Ureter (tissue), 1 donor: ENCODE measurements at places on chromosomes 11 and 22. TPM values are rescaled to one million over a fixed set of nuclear protein-coding genes. Genes with fewer than 3 reads are reported as not detected.
A peak's percentile ranks its signal among the peaks of the same experiment; 100 is the strongest.

- peak; percentile 74 for DNase-seq
Measured at GRCh38 chr22:32660292-32660691, 141.2 kb upstream of the TIMP3 start.

DNA sequence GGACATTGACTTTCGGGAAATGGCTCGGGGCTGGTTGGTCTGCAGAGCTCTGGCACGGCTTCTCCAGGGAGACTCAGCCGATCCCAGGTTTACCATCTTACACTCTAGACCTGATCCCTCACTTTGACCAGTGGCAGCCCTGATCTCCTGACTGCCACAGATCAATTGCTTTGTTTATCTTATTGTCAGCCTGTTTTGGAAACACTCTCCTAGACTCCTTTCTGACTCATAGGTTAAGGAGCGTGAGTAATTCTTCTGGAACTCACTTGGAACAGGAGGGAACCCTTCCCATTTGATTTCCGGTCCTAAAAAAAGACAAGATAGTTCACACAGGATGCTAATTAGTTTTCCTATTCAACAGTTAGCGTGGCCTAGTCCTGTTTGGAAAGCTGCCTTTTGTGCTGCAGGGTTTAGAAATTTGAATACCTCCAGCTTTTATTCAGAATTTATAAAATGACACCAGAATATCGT is 16.0 kb upstream of the BMAL1 start:
- no peak for DNase-seq

DNA sequence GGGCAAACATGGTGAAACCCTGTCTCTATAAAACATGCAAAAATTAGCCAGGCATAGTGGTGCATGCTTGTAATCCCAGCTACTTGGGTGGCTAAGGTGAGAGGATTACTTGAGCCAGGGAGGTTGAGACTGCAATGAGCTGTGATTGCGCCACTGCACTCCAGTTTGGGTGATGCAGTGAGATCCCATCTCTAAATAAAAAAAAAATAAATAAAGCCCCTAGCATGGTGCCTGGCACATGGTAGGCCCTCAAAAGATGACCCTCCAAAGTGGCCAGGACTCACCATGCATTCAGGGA is 74.6 kb downstream of the PTPRJ start:
- no peak for DNase-seq

- no peak for DNase-seq
Measured at GRCh38 chr22:46173152-46173551, 22.8 kb downstream of the PPARA start.

- DNase-seq = no peak
Measured at GRCh38 chr11:114202011-114202609, 94.1 kb upstream of the NNMT start.

DNA sequence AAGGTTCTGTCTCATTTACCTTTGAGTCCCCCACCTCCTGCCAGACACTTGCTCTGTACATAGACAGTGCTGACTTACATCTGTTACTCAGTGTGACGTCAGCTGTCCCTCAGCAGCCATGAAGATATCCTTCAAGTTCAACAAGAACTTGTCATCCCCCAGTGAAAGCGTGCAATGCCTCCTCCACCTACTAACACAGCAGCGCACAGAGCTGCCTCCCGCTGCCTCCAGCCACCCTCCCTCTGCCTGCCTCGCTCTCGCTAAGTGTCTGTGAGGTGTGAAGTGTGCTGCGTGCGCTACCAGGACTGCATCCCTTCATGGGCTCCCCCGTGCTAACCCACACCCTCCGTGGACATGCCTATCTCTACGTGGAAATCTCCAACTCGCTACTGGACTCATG is 621.4 kb downstream of the BRD1 start:
- peak; percentile 14 for DNase-seq

GRCh38 chr22:29230972-29231875 is 25.5 kb downstream of the EMID1 start:
- no peak for DNase-seq

DNA sequence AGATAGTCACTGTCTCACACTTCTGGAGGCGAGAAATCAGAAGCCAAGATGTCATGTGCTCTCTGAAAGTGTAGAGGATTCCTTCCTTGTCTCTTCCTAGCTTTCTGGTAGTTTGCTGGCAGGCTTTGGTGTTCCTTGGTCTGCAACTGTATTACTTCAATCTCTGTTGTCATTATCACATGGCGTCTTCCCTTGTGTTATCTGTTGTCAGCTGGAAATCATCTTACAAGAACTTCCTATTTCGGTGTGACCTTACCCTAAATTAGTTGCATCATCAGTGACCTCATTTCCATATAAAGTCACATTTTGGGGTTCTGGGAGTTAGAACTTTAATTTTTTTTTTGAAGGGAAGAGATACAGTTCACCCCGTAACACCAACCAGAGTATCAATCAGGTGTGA is 3.3 kb upstream of the LIN7C start:
- no peak for DNase-seq

GRCh38 chr11:88535916-88536547 is 198.5 kb upstream of the CTSC start:
- no peak for DNase-seq

- no peak for DNase-seq
Measured at GRCh38 chr22:43053176-43053575, 36.0 kb downstream of the TTLL1 start.

- DNase-seq = no peak
Measured at GRCh38 chr22:30036656-30037055, 43.6 kb upstream of the HORMAD2 start.

GRCh38 chr11:48063424-48063978 is 83.1 kb downstream of the PTPRJ start:
- no peak for DNase-seq

DNA sequence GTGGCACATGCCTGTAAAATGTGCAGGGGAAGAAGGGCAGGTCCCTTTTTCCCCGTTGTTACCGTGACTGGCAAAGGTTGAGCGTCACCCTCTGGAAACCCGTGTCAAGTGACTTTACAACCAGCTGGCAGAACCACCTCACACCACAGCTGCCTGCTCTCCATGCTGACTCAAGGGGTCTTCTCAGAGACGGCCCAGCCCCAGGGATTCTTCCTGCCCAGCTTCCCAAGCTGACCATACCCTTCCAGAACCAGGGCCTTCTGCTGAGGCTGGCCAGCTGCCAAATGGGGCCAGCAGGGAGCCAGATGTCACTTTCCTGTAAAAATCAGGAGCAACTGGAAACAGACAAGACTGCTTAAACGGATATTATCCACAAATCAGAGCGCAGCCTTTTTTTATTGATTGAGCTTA is 6.3 kb downstream of the PC start:
- no peak for DNase-seq

- DNase-seq = no peak
Measured at GRCh38 chr11:74671520-74672196, 59.6 kb downstream of the CHRDL2 start.

DNA sequence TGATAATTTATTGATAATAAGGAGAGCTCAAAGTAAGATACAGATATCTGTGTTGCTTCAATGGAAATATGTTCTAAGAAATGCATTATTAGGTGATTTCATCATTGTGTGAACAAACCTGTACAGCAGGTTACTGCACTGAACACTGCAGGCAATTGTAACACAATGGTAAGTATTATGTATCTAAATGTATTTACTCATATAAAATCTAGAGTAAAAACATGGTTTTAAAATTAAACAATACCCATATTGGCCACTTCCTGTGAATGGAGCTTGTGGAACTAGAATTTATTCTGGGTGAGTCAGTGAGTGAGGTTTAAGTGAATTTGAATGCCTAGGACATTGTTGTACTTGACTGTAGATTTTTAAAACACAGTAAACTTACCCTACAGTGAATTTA is 722.9 kb upstream of the RAG2 start:
- DNase-seq = no peak

DNA sequence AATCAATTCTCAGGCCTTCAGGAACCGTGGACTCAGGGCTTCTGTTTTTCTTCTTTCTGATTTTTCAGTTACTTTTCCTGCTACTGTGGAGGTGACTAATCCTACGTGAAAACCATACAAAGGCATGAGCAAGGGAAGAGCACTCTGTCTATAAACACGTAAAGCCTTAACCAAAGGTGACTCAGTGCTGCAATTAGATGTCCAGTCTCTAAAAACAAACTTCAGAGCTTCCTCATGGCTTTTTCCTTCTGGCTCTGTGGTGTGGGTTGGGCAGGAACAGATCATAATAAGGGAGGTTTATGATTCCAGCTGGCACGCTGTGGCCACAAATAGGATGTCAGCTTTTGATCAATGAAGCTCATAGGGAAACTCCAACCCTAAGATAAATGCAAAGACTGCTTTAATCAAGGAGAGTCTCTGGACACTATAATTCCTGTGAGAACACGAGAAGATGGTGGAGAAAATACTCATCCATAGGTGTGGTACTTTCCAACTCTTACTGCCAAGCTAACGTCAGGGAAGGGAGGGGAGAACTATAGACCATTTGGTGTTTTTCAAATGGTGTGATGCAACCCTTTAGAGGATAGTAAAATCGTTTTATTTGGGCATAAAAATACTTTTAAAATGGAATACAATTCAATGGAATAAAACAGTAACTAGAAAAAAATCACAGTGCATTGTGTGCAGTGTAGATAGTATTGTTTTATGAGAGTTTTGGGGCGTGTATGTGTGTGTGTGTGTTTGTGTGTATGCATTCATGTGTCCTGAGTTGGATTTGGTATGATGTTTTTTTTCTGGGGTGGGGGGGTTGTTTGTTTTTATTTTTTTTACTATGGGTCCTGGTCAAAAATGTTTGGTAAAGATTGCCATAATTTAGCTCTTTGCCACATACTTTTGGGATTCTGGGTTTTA is at the start of gene NXPE2:
NXPE2 (plus strand) TSS at position 403 of the 912 bp plus-strand sequence; CDS start at position 452, 49 bp downstream.
- no peak for DNase-seq

GRCh38 chr22:24125941-24126340 is 55.3 kb upstream of the SUSD2 start:
- DNase-seq = no peak

DNA sequence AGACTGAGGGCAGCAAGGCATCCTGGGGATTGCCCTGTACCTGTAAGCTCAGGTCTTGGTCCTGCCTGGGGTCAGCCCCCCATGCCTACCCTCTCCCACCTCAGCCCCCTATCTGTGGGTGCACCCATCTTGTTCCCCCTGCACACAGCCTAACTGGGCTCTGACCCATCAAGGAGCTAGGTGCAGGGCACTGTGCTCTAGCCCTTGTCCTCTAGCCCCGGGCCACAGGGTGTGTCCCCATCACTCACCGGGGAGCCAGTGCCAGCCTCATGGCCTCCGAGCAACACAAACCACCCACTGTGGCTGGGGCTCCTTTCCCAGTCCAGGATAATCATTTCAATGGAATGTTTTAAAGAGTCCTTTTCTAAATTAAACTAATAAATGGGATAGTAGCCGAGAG is 293.9 kb upstream of the PLET1 start:
- DNase-seq = peak; percentile 6

DNA sequence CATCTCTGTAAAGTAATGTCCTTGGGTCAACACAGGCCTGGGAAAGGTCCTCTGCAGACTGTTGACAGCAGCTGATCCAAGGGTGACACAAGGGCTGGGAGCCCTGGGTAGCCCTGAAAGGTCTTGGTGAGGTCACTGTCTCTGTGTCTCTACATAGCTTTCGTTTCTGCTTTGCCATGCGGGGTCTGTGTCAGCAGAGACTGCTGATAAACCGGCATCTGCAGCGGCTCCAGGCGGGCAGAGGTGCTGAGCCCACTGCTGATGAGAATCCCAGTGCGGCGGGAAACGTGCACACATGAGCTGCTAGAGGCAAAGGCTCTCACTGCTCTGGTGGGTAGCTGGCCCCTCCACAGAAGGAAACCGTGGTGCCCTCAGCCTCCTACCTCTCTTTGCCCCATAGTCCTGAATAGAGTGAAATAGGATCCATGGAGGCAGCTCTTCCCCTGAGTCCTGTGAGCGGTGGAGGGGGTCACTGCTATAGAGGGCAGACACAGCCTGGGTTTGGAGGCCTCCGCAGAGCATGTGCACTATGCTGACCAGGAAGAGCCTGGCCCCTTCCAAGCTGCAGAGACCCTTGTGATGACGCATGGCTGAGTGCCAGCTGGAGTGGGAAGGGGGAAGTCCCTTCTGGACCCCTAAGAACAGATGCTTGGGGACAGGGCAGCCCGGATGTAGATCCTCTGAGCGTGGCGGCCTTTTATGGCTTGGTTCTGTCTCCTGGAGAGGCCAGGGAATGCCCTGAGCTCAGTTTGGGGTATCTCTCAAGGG is 17.8 kb upstream of the ST3GAL4 start:
- DNase-seq = no peak

DNA sequence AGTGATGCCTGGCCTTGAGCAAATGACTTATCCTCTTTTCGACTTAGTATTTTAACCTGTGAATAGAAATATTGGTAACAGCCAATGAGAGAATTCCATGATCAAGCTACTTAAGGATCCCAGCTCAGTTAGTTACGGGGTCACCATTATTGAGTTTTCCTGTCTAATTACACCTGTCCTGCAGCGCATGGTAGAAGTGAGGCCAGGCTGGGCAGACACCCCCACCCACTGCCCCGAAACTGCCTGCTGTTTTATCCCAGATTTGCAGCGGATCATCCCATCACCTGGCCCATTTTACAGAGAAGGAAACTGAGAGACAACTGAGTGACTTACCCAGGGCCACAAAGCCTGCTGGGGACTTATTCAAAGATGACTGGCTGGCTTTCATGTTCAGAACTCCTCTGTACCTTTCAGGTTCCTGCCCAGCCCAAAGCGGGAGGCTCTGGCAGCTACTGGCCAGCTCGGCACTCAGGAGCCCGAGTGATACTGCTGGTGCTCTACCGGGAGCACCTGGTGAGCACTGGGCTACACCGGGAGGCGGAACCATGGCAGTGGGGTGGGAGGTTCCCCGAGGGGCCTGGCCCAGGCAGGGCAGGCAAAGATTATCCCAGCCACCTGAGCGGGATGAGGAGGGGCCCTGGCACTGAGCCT is 1.4 kb downstream of the MUS81 start:
- DNase-seq = no peak

The IL18 gene
- 20.0 TPM for total RNA-seq

The TRIM22 gene
- total RNA-seq = 86.6 TPM

The CD6 gene
- total RNA-seq = 4.2 TPM

The PGGHG gene
- 45.0 TPM for total RNA-seq

The CAT gene
- total RNA-seq = 135 TPM

The USH1C gene
- total RNA-seq = 14.3 TPM

The ASCL2 gene
- 7.9 TPM for total RNA-seq

The PANX3 gene
- total RNA-seq = not detected

The AIFM3 gene
- 15.4 TPM for total RNA-seq
